ENCODE measurements at places on chromosomes 1 and 21.

DNA sequence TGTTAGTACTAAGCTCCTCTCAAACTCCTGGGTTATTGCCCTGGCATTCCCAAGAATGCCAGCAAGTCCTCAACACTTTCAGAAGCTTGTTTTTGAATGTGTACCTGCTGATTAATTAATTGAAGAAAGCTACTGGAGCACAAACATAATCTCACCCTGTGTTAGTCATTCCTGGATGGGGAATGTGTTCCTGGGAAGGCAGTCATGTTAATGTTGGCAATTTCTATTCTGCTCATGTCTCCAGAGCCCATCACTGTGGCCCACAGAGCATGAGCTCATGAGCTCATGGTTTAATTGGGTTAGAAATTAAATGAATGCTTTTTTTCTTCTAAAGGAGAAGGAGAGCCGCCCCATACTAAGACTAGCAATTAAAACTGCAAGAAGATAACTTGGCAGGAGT, 31.9 kb upstream of the KCNA3 start:
- no peak for DNase-seq

GRCh38 chr1:187942986-187943385, 1114.2 kb downstream of the PLA2G4A start:
- DNase-seq = no peak

GRCh38 chr21:17679002-17679600, 66.4 kb upstream of the BTG3 start:
- no peak for DNase-seq

DNA sequence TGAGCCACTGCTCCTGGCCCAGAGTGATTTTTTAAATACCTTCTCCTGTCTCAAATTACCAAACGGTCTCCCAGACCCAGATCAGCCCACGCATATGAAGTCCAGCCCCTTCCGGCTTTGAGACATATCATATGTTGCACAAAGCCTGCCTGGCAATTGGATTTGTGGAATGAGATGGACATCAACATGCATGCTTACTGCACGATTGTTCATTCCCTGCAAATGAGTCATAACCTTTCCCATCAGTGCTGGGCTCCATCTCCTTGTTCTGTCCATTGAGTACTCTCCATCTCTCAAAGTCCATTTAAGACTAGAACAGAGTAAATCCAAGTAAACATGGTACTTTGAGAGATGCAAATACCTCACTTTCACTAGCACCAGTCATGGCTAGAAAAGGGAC, 612.2 kb upstream of the USP24 start:
- no peak for DNase-seq

- peak; percentile 36 for DNase-seq
Measured at GRCh38 chr1:41806472-41807155, 112.1 kb downstream of the HIVEP3 start.
